ENCODE measurements at places on chromosomes 16 and 17. TPM values are rescaled to one million over a fixed set of nuclear protein-coding genes. Genes with fewer than 3 reads are reported as not detected.

- peak; percentile 38 for DNase-seq
Observed at GRCh38 chr17:17051791-17052461, 9.7 kb downstream of the MPRIP start.

- no peak for DNase-seq
Observed at GRCh38 chr16:7763111-7763510, 430.5 kb downstream of the RBFOX1 start.

GRCh38 chr16:70772493-70772892, 28.5 kb downstream of the VAC14 start:
- DNase-seq: no peak

GRCh38 chr17:57035971-57036481, 49.0 kb upstream of the AKAP1 start:
- DNase-seq: no peak

DNA sequence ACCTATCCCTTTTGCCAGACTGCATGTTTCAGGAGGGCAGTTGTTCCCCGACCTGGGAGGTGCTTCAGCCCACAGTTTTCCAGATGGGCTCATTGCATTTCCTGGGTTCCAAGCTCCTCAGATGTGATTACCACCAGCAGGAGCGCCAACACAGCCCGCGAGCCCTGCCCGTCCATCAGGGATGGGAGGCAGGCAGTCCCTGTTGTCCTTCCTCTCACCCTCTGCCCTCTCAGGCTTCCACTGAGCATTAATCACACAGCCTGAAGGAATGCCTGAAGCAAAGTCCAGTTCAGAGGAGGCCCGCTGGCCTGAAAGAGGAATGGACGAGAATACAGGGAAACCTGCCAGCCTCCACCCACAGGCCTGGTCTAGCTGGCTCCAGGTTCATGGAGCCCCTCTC, 256.3 kb upstream of the SDK2 start:
- peak; percentile 39 for DNase-seq

- no peak for DNase-seq
Observed at GRCh38 chr16:54460263-54460860, 173.8 kb upstream of the IRX3 start.

DNA sequence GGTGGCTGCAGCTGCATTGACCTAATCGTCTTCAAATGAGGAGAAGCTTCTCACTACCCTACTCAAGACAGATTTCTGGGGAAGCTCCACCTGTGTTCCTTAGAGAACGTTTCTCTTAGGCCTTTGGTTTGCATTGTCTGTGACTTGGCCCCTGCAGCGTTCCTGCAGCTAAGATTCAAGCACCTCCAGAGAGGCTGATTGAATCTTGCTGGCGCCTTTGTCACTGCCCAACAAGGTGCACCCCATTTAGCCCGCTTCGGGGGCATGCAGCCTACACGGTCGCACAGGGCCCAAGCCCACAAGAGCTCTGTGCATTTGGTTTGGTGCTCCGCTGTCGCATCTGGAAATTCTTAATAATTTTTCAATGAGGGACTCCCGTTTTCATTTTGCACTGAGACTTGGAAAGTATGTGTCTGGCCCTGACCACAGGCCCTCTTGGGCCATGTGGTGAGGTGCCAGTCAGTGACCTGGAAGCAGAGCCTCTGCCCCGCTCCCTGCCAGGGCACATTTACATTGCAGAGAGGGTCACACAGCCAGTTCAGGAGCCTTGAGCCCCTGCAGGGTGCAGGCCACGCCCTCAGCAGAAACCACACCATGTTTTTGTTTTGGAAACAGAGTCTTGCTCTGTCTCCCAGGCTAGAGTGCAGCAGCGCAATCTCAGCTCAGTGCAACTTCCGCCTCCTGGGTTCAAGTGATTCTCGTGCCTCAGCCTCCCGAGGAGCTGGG, 51.1 kb upstream of the CACNG5 start:
- peak; percentile 56 for DNase-seq

DNA sequence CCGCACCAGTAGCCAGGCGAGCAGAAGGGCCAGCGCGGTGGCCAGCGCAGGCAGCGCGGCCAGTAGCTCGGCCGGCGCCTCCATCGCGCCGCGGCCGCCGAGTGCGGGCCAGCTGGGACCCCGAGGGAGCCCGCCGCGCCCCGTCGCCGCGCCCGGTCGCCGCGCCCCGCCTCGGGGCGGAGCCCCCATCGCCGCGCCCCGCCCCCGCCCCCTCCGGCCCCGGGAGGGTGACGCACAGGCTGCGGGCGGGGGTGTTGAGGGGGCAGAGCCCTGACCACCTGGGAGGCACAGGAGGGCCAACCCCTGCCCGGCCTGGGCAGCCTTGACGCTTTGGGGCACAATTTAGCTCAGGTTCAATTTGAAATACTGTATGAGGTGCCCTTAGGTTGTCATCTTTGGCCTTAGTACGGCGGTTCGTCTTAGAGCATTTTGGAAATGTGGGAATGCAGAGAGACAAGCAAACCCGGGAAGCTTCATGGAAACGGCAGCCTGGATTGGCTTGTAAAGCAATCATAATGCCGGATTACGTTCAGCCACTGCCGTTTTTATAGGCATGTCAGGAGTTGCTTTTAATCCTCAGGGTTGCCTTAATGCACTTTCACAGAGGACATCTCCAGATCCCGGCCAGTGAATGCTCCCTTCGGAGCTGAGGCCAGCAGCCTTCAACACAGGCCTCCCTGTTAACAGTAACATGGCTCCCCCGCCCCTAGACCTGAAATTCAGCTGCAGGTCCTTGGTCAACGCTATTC, at the start of gene MXRA7:
MXRA7 (minus strand) TSS at position 103 of the 749 bp plus-strand sequence; CDS start at position 84, 19 bp downstream.
- DNase-seq: peak; percentile 94

DNA sequence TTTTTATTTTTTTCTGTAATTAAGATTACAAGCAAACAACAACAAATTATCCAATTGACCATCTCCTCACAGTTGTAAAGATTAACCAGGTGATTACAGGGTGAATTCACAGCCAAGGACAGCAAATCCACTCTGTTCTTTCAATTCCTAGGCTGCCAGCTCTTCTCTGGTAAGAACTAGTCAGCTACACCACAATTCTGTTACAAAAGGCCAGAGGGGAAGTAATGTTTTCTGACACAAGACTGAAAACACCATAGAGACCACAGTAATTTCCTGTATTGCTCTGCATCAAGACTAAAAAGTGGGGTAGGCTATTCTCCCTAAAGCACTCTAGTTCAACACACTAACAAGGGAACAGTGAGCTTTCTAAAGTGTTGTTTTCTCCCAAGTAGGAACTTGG, 10.6 kb downstream of the CA10 start:
- no peak for DNase-seq

- no peak for DNase-seq
Observed at GRCh38 chr16:87543436-87544191, 50.8 kb upstream of the ZCCHC14 start.

The HOXB4 gene
- total RNA-seq: not detected

GRCh38 chr17:50943575-50943933, 77.4 kb upstream of the TOB1 start:
- peak; percentile 47 for DNase-seq

The CPNE7 gene
- total RNA-seq: 2.1 TPM

The GNG13 gene
- not detected for total RNA-seq

DNA sequence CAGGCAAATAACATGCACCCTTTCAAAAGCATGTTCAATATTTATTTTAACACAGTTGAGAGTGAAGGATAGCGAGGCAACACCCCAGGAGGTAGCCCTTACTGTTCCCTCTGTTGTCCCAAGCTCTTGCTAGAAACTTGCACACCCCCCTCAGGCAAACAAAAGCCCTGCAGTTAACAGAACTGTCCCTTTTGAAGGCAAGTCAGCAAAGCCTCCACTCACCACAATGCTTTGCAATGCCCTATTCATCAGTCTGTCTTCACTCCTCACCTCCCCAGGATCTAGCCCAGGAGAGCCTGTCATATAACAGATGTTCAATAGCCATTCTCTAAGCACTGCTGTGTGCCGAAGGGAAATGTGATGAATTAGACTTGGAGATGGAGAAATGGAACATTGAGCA, 3.5 kb upstream of the CNEP1R1 start:
- DNase-seq: peak; percentile 77
